ENCODE measurements at places on chromosomes 5 and 9.

GRCh38 chr5:37738057-37738691 is 101.7 kb downstream of the GDNF start:
- peak; percentile 10 for DNase-seq

GRCh38 chr9:110555551-110556331 is 23.8 kb downstream of the SVEP1 start:
- no peak for DNase-seq

DNA sequence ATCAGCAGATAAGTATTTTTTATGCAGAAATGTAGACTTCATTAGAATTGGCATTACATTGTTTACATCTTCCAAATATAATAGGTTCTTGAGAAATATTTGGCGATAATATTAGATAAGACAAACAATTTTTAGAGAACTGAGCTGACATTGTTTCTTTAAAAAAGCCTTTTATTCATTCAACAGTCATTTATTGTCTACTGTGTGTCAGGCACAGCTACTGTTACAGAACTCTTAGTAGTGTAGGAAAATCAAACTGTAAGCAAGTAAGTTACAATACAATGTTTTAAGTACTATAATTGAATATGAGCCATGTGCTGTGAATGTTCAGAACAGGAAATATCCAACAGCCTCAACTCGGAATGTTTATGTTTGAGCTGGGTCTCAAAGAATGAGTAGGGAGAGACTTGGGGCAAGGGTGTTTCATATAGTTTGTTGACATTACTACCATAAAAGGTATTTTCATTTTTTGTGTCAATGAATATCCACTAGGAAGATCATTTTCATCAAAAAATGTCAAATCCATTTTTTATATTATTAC is 114.0 kb downstream of the CDC42SE2 start:
- DNase-seq, result peak; percentile 26

- DNase-seq, result peak; percentile 22
Measured at GRCh38 chr9:89605465-89606048, 745 bp downstream of the GADD45G start.

DNA sequence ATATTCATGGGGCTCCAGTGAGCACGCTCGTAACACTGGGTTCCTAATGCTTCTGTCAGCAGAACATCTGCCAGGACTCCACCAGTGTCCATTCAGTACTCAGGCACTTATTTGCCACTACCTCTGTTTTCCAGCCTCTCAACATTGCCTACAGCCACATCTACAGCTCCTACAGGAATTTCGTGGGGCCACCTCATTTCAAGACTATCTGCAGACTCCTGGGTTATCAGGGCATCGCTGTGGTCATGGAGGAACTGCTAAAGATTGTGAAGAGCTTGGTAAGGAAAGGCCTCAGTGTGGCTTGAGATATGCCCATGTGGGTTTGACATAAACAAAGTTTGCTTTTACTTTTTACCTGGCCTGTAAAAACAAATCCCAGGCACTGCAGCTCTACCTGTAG is 92.9 kb downstream of the CYFIP2 start:
- DNase-seq, result no peak

DNA sequence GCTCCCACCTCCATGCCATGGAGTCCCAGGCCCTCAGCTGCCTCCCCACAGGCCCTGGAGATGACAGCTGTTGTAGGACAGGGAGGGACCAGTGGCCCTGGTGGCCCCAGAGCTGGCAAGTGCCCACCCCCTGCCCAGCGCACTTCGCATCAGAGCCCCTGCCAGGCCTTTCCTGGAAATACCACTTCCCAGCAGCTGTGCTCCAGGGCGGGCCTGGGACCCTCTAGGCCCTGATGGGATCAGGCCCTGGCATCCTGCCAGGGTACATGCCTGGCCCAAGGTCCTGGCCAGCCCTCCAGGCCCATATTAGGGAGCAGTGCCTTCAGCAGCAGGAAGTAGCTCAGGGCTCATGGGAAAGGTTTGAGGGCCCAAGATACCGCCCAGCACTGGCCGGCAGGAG is 2.5 kb downstream of the KCNT1 start:
- no peak for DNase-seq

GRCh38 chr5:92580814-92581213 is 1000.2 kb downstream of the NR2F1-AS1 start:
- no peak for DNase-seq

DNA sequence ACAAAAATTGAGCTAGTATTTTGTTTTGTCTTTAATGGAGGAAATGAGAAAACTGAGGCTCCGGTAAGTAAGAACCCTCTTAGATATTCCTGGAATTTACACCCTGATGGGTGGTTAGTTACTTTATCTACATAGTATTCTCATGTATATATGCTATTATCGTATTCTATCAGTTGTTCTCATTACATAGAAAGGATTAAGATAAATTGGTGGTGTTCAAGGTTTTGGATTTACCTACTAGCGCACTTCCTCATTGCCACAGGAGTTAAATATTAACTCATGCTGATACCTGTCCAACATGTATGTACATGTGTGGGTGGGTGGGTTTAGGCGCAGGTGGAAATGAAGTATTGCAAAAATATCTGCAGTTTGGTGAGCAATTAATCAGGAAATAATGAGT is 61.1 kb upstream of the IFNE start:
- no peak for DNase-seq

GRCh38 chr9:68897577-68898145 is 116.3 kb downstream of the PRKACG start:
- no peak for DNase-seq

DNA sequence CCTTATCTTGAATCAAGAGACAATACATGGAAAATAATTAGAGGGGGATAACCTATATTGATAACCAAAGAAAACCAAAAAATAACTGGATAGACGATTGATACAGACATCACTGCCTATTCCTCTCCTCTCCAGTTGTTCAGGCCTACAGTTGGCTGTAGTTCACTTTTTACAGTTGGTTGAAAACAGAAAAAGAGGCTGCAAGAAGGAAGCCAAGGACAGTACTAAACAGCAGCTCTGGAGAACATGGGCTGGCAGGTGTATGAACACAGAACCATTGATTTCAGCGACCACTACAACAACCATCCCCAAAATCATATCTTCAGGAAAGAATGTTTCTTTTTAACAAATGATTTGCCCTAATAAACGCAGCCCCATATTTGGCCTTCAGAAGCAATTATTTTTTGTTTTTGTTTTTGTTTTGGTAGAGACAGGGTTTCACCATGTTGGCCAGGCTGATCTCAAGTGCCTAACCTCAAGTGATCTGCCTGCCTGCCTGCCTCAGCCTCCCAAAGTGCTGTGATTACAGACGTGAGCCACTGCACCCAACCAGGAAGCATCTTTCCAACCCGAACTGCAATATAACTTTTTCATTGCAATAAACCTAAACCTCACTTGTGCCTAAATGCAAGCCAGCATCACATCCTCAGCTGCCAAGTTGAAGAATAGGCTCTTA is 64.3 kb downstream of the MLLT3 start:
- no peak for DNase-seq

DNA sequence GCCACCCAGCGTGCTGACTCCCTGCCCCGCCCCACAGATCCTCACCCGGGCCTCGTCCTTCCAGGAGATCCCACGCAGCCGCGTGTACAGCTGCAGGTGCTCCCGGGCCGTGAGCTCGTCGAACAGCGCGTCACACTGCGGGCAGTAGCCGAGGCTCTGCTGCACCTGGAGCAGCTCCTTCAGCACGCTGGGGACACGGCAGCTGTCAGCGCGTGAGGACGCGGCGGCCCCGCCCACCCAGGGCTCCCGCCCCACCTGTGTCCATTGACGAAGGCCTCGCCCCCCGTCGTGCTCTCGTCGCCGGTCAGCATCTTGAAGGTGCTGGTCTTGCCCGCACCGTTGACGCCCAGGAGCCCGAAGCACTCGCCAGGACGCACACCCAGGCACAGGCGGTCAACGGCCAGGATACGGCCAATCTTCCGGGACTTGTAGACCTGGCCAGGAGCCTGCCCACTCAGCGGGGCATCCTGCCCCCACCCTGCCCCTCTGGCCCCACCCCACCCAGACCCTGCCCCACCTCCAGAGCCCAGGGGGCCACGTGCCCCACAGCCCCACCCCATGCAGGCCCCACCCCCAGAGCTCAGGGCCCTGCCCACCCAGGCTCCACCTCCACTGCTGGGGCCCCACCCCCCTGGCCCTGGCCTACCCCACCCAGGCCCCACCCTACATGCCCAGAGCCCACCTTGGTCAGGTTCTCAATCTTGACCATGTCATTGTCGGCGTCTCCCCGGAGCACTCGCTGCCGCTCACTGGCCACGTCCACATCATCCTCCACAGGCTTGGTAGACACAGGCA is 13.8 kb upstream of the CLIC3 start:
- DNase-seq, result no peak

DNA sequence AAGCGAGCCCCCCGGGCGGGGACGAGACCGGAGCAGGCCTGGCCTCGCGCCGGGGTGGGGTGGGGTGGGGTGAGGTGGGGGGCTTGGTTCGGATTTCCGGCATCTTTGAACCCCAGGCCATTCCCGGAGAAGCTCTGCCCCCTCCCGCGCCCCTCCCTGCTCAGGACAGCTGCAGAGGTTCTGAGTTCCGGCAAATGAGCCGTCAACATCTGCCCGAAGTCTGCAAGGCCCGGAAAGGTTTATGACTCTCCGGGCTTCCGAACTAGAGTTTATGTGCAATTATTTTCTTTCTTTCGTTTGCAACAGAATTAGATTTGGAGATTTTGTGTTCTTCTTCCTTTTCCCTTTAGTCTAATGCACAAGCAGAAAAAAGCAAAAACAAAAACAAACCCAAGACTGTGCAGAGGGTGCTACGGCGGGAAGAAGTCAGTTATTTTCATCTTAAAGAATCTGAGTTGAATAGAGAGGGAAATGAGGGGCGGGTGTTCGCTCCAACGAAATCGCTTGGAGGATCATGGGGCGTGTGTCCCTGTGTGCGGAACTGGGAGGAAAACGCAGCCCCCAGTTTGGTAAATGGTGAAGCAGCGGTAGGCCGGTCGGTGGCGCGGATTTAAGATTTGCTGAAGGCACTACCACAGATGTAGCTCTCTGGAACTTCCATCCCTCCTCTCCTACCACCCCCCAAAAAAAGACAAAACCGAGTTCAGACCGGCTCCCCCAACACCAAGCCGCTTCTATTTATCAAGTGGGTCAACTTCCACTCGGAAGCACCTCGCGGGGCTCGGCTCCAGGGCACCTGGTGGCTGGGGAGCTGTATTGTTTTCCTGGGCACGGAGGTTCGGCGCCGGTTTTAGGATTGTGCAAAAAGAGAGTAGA is 4.8 kb downstream of the LHX2 start:
- no peak for DNase-seq

DNA sequence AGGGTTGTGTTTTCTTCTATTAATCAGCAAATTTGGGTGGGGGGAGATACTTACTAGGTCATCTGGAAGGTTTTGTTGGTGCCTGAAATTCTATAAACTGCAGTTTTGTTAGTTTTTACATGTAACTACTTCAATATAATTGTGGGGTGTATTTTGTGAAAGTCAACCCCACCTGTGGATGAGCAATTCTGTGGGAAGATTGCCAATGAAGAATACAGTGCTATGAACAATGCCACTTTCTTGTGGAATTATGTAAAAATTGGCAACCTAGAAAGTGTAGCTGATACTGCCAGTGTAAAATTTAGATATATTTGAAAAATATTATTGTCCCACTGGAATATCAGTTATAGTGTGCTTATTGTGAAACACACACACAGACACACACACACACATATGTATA is 80.7 kb downstream of the VCAN start:
- no peak for DNase-seq
